Activated CD8-positive, alpha-beta memory T cell treated with anti-CD3 and anti-CD28 coated beads for 1 hour (primary cell): ENCODE measurements at places on chromosomes 12 and 14.

DNA sequence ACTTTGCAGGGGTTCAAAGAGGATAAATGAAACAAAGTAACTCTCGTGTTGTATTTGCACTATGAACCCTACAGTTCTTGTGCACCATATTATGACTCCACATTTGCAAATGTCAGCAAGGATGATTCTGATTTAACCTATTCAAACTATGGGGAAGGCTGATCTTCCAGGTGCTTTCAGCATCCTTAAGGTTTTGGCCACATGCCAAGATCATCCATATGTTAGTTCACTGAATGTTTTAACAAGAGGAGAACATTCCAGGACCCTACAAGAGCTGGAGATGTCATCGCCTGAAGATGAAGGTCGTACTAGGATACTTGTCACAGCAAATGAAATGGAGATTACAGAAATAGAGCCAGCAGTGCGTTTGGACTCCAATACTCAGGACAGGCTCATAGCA, 114.2 kb downstream of the DHRS2 start:
- no peak for DNase-seq

GRCh38 chr12:113935459-113935858, 30.7 kb downstream of the RBM19 start:
- no peak for DNase-seq

- DNase-seq = no peak
Observed at GRCh38 chr14:68937471-68938270, 41.4 kb downstream of the ACTN1 start.

DNA sequence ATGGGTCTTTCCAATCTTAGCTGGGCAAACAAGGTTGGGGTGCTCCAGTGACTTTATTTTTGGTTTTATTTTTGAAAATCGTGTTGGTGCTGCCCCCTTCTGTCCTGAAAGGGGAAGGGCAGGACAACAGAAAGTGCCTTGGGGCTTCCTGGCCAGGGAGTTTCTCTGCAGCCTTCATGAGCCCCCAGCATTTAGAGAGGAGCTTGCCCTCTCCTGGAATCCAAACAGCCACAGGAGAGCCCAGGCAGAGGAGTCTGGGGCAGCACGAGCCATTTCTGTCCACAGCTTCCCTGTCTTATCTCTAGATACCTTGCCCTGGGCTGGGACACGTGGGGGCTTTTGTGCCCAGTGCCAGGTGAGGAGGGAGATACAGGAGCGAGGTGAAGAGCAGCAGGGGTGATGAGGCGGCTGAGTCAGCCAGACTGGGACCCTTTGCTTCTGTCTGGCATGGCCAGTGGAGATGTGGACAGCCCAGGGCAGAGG, 4.4 kb upstream of the C1RL start:
- no peak for DNase-seq

DNA sequence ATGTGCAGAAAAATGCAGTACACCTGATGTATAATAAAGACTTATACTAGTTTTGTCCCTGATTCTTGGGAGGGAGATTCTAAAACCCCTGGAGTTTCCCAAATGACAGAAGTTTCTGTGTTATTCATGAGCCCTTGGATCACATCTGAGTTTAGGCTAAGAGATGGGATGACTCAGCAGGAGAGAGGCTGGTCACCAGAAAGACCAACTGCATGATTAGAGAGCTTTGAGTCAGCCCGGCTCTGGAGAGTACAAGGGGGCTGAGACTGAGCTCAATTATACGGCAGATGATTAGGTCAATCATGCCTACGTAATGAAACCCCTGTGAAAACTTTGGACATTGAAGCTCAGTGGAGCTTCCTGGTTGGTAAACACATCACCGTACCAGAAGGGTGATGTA, 174.2 kb downstream of the SSPN start:
- no peak for DNase-seq

DNA sequence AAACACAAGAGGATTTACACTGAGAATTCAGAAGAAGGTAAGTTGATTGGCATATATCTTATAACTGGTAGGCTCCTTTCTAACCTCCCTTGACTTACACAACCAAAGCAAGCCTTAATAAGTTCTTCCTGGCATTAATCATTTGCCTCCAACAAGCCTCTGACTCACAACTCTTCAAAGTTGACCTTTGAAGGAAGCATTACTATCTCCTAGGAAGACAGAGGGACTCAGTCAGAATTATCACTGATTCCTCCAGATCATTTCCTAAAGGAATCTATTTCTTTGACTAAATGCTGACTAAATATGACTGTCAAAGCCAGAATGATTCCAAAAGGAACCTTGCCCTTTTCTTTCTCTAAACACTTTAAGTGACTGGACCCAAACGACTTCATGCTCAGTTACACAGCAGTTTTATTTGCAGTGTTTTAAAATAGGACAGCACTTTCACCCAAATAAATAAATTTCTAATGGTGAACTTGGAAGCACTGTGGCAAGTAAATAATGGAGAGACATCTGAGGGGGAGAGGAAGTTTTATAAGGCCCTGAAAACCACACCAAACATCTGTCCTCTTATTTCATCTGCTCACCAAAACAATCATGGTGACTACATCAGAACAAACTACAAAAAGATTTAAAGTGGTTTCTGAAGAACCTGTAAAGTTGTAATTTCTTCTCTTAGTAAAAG, 128.2 kb downstream of the KLHL28 start:
- DNase-seq = no peak

- DNase-seq = no peak
Observed at GRCh38 chr12:50296554-50296953, 13.2 kb upstream of the LIMA1 start.

DNA sequence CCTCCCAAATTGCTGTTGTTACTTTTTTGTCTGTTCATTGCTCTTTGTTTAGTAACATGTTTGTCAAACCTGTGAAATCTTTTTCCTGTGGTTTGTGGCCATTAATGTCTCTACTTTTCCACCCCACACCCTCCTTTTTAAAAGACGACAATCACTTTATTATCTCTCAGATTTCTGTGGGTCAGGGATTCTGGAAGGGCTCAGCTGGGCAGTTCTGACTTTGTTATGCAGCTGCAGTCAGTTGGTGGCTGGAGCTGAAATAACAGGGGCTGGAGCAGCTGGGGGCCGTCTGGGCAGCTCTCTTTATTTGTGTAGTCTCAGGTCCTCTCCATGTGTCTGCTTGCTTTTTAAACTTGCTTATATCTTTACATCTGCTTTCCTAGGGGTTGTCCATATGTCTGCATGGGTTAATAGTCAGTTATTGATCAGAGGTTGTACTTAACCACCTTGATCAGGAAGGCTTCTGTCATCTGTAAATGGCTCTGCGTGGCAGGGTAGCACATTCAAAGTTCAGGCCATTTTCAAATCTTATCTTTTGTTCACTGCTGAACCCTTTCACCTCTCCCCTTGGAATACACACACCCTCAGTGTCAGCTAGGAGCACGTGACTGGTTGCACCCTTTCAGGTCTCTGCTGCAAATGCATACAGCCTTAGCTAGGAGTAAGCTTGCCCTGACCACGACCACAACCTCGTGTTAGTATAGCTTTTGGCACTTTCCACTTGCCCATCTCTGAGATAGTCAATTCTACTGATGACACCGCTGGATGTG, 27.9 kb downstream of the BORCS5 start:
- no peak for DNase-seq

DNA sequence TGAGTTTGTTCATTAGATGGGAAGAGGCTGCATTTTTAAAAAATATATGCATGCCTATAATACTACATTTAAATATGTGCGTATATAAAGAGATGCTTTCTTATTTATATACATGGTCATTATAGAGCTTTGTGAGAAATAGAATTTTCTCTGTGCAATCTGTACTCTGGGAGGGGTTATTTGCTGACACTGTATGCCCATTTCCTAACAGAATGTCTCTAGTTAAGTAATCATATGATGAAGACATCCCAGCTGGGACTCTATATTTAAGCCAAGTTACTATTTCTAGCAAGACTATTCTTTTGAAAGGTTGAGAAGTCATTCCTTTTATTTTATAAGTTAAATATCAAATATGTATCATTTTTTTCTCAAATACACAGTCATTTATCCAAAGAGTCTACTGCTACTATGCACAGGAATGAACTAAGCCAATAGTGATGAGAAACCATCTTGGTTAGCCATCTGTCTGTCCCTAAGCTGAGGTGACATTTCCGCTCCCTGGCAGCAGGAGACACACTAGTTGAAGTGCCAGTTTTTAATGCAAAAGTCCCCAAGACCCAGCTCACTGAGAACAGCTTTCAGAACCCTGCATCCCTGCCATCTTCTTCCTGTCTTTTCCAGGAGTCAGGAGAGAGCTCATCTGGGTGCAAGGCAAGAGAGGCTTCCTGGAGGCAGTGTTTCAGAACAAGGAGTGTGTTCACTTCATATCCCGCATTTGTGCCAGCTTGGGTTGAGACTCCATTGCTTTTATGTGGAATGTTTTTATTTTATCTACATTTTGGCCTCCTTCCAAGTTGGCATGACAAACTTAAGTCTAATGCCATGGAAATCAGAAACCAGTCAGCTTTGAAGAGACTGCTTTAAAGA, 69.5 kb downstream of the TMEM132C start:
- no peak for DNase-seq

GRCh38 chr12:55472264-55472663, 2.3 kb upstream of the OR6C70 start:
- DNase-seq = no peak
